SJSA1 (cell line): ENCODE measurements at places on chromosomes 7 and 10.

- no peak for DNase-seq
Measured at GRCh38 chr10:71357792-71358265, 38.8 kb downstream of the SLC29A3 start.

GRCh38 chr7:65037740-65038688 lies 31.5 kb upstream of the ERV3-1 start:
- DNase-seq = peak; percentile 93

GRCh38 chr10:129934196-129934925 lies 29.7 kb downstream of the EBF3 start:
- no peak for DNase-seq

GRCh38 chr10:25080880-25081581 lies 64.6 kb downstream of the THNSL1 start:
- peak; percentile 72 for DNase-seq
